ENCODE measurements at places on chromosomes 16 and 17.

- DNase-seq = peak; percentile 57
These were observed 16.5 kb upstream of the PRM1 start for GRCh38 chr16:11297492-11298142.

GRCh38 chr16:50900391-50900942 is 158.6 kb downstream of the CYLD start:
- DNase-seq = no peak

GRCh38 chr17:19753051-19753509 is 5.0 kb upstream of the ALDH3A1 start:
- no peak for DNase-seq

GRCh38 chr16:31110106-31111034 is 2.2 kb downstream of the BCKDK start:
- DNase-seq = no peak

DNA sequence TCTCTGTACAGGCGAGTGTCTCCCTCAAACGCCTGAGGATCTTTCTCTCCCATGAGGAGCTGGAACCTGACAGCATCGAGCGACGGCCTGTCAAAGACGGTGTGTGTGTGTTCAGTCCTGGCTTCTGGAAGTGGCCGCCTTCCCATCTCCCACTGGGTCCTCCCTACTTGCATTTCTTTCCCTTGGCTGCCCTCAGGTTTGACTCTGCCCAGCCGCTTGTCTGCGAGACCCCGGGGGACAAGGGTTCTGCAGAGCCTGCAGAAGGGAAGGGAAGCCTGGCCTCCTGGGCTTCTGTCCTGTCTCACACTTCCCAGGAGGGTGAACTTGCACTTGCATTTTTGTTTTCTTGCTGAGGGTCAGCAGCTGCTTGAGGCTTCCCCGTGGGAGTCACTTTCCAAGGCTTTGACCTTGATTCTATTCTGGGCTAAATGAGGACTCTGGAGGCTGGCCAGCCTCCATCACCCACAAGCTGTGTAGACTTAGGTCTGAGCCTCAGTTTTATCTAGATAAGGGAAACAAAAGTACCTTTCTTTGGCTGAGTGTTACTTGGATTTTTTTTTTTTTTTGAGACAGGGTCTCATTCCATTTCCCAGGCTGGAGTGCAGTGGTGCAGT is 122.3 kb downstream of the ABCC1 start:
- DNase-seq = no peak

GRCh38 chr17:57296231-57296630 is 39.9 kb downstream of the MSI2 start:
- no peak for DNase-seq

DNA sequence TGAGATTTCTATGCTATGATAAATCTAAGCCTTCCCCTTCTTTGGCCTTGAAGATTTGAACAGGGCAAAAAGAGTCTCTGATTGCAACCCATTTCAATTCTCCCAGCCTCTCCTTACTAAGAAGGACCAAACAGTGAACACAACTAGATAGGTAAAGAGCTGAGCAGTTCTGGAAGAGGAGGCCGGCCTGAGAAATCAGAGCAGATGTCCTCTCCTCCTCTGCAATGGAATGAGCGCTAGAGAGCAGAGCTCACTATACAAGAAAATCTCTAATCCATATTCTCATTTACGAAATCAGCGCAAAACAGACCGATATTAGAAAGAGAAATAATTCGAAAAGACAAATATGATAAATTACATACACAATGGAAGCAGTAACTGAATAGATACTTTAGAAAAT is 124.2 kb downstream of the CDK5R1 start:
- no peak for DNase-seq

GRCh38 chr17:50183421-50183994 is 17.7 kb downstream of the SGCA start:
- DNase-seq = no peak

GRCh38 chr16:13427943-13428342 is 492.0 kb upstream of the ERCC4 start:
- DNase-seq = no peak

DNA sequence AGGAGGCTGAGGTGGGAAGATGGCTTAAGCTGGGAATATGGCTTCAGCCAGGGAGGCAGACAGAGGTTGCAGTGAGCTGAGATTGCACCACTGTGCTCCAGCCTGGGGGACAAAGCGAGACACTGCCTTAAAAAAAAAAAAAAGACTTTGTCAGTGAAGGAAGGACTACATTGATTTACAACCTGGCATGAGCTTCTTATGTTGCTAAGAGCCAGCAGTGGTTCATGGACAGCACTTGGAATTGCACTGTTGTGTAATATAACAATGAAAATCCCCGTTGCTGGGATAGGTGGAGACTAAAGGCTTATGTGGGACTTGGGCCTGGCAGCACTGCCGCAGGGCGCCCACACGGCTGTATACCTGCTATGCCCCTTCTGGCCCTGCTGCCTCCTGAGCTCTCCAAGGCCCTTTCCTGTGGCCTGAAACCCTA is 14.1 kb upstream of the SLC16A5 start:
- no peak for DNase-seq

GRCh38 chr16:3059723-3060242 is 5.7 kb upstream of the IL32 start:
- DNase-seq = no peak

- no peak for DNase-seq
These were observed 36.3 kb downstream of the IST1 start for GRCh38 chr16:71931599-71931998.

GRCh38 chr16:23929856-23930255 is 94.1 kb downstream of the PRKCB start:
- DNase-seq = no peak

DNA sequence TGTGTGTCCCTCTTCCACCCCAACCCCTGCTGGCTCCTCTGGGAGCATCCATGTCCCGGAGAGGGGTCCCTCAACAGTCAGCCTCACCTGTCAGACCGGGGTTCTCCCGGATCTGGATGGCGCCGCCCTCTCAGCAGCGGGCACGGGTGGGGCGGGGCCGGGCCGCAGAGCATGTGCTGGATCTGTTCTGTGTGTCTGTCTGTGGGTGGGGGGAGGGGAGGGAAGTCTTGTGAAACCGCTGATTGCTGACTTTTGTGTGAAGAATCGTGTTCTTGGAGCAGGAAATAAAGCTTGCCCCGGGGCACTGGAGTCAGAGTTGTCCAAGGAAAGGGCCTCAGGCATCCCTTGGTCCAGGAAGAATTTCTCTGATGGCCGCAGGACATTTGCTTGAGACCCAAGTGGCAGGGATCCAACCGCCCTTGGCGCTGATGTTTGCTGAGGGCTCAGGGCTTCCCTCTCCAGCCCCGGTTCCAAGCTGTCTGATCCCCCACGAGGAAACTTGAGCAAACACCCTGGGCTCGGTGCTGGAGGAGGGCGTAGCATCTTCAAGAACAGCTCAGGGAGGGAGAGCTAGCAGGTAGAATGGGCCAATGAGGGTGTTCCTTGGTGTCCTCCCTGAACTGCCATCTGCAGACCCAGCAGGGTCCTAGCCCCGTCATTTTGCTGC is 4.5 kb downstream of the NXPH3 start:
- DNase-seq = no peak

GRCh38 chr17:6138761-6139446 is 68.7 kb downstream of the WSCD1 start:
- DNase-seq = no peak

DNA sequence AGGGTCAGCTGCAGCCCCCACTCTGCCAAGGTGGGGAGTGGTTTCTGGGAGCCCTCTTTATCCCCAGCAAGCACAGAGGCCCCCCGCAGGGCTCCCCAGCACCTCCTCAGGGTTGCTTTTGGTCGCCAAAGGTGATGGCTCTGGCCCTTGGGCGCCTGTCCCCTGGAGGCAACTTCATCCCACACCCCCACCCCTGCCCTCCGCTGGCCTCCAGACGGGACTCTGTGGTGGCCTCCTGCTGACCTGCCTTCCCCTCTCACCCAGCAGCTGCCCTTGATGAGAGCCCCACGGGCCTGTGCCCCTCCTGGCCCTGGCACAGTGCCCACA is 7.8 kb upstream of the RHOT2 start:
- DNase-seq = no peak

GRCh38 chr17:17134957-17135333 is 71.2 kb downstream of the PLD6 start:
- no peak for DNase-seq

GRCh38 chr17:29607557-29608195 is 14.7 kb downstream of the ANKRD13B start:
- no peak for DNase-seq

- DNase-seq = no peak
These were observed 478.0 kb downstream of the SLC39A11 start for GRCh38 chr17:72614476-72614870.

DNA sequence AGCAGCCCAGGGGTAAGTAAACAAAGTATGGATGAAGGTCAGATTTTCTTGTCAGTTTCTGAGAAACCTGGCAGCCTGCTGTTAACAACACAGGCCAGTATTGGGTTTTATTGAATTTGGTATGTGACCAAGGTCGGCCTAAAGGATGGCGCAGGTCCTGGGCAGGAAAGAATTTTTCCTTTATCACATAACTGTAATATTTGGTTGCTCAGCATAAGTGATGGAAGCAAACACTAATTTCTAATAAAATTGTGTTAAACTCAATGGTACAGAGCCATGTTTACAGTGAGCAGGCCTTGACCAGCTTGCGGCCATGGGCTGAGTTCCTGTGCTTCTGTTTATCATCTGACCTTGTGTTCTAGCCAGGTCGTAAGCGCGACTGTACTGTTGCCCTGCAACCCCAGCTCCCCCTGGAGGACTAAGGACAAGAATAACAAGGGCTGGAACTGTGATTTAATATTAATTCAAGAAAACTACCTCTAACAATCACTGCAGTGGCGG is 10.5 kb downstream of the POLDIP2 start:
- no peak for DNase-seq

DNA sequence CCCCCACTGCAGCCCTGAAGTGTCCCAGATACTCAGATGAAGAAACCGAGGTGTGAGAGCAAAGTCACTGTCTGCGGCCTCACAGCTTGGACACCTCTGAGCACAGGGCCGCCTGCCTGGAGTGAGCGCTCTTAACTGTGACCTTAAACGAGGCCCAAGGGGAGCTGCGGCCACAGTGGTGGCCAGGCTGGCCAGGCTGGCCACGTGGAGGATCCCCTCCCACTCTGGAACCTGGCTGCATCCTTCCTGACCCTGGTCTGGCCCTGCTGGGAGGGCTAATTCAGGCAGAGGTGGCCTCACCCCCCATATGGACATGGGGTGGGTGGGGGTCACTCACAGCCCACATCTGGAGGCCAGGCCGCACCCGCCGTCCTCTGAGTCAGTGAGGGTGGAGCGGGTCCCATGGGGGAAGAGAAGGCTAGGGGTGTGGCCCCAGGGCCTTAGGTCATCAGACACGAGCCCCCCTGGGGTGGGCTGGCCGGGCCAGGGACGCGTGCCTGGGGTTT is 6.6 kb downstream of the VASN start:
- no peak for DNase-seq

DNA sequence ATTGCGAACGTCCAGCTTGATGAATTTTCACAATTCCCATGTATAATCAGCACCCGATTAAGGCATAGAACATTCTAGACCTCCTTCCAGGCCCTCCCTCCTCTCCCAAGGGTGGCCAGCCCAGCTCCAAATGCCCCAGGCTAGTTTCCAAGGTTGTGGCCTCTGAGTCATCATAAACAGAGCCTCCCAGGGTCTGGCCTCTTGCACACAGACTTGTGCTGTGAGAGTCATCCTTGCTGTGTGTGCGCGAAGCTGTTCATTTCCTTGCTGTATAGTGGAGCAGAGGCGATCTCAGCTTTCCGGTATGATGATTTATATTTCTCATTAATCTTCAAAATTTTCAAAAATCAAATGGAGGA is 20.5 kb upstream of the JPH3 start:
- no peak for DNase-seq

DNA sequence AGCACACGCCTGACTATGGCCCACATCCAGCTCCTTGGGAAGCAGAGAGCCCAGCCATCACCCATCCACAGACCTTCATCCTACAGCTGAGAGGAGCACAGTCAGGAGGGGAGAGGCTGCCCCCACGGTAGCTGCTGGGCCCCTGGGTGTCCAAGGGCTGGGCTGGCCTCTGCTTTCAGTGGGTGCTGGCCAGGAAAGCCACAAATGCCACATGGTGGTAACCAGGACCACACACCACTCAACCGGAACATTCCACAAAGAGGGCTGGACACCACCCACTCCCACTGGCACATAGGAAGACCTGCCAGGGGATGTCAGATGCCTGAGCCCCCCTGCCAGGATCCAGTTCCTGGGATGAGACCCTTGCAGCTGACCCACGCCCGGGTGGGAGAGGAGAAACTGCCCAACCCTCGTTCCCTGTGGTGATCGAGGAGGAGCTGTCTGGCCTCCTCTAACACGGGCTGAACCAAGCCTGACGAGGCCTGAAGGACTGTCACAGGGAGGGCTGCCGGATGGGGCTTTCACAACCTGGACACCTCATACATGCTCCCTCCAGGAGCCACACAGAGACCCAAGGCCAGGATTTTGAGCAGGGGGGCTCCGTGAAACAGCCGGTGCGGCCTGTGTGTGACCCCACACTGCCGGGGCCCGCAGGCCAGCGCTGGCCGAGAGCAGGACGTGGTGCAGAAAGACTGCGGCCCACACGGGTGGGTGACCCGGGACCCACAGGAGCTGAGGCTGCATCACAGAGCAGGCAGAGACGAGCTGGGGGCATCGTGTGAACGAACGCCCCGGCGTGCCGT is 30.7 kb downstream of the PIEZO1 start:
- DNase-seq = no peak

DNA sequence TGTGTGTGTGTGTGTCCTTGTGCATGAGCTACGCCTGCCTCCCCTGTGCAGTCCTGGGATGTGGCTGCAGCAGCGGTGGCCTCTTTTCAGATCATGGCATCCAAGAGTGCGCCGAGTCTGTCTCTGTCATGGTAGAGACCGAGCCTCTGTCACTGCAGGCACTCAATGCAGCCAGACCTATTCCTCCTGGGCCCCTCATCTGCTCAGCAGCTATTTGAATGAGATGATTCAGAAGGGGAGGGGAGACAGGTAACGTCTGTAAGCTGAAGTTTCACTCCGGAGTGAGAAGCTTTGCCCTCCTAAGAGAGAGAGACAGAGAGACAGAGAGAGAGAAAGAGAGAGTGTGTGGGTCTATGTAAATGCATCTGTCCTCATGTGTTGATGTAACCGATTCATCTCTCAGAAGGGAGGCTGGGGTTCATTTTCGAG is 22.5 kb downstream of the STAT5A start:
- no peak for DNase-seq

DNA sequence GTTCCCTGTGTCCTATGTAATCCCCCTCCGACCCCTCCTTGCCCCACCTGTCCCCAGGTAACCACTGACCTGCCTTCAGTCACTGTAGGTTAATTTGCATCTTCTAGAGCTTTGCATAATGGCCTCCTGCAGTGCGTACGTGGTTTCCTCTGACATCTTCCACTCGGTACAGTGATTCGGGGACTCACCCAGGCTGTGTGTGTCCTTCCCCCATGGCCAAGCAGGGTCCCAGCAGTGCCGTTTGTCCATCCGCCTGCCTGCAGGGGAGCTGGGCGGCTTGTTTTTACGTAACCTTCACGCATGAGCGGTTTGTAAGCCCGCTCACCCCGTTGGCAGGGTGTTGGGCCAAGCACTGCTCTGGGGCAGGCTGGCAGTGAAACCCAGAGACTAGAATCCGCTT is 7.9 kb downstream of the MAPK8IP3 start:
- DNase-seq = no peak

- no peak for DNase-seq
These were observed 15.4 kb upstream of the KRT24 start for GRCh38 chr17:40718930-40719329.

GRCh38 chr16:69561901-69562300 is 3.9 kb upstream of the NFAT5 start:
- DNase-seq = no peak

All from activated naive CD8-positive, alpha-beta T cell treated with anti-CD3 and anti-CD28 coated beads, Interleukin-2, amount 50 U/mL, for 16 hours (primary cell).